Amniotic stem cell (primary cell): ENCODE measurements at places on chromosomes 3 and 15.
A peak's percentile ranks its signal among the peaks of the same experiment; 100 is the strongest.

GRCh38 chr15:31159837-31160236, 58.3 kb upstream of the TRPM1 start:
- DNase-seq, result no peak

DNA sequence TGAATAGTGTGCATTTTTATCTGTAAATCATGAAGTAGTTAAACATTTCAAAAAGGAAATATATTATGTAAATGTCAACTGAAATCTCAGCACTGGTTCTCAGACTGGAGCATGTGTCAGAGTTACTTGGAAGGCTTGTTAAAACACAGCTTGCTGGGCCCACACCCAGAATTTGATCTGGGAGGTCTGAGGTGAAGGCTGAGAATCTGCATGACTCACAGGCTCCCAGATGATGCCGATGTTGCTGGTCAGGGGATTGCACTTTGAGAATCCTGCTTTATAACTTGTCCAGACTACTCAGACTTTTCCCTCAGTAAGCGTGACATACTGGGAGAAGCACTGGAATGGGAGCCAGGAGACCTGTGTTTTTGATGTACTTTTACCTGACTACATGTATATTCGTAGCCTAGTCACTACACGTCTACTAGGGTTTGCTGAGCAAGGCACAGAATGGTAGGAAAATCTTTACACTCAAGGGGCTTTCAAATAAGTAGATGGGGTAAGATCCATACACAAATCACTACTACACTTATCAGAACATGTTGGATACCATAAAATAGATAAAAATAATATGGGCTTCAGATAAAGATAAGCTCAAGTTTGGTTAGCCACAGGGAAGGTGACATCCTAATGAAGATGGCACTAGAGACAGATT, 77.1 kb upstream of the MEX3B start:
- peak; percentile 79 for DNase-seq

- peak; percentile 70 for DNase-seq
These were observed 8.3 kb downstream of the LMCD1 start for GRCh38 chr3:8509961-8510360.

DNA sequence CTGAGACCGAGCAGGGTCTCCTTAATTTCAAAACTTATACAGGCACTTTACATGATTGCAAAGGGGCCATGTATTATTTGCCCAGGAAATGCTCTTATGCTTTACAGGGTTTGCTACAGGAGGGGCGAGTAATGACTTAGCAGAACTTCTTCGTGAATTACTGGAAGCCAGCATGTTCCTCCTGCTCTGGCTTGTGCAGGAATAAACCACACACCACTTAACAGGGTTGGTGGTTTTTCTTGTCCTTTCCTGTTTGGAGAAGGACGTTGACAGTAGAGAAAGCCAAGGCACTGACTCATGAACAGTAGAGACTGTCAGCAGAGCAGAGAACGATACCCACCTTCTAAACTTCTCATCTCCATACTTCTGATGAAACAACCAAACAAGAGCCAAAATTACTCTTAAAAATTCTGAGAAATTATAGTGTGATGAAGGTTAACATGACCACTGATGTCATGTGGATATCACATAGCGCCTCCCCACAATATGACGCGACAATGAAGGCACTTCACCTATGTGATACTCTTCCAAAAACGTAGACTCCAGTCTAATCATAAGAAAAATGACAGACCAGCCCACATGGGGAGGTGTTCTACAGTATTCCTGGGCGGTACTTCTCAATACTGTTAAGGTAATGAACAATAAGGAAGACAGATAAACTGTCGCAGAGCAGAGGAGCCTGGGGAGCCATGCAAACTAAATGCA, 24.7 kb upstream of the MCTP2 start:
- no peak for DNase-seq

GRCh38 chr3:156685198-156685597, 10.8 kb downstream of the TIPARP start:
- no peak for DNase-seq

DNA sequence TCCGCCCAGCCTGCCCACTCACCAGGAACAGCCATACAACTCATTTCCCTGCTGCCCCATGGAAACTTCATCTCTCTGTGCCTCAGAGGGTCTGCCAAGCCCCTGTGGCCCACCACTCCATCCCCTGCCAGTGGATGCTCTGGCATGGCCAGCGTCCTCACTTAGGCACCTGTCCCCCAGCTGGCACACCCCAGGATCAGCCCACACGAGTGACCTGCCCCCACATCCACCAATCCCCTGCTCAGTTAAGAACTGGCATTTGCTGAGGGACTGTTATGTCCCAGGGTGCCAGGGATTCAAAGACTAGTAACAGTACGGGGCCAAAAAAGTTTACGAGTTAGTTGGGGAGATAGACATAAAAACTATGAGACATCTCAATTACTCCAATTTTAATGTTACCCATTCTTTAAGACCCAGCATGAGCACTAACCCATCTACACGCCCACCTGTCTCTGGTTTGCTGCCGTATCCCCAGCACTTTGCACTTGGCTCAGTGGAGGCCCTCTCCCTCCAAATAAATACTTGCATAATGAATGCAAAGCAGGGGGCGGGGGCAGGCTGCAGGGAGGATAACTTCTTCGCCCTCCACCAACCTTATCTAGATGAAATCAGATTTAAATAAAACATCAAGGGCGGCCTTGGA, 11.6 kb upstream of the BAHD1 start:
- no peak for DNase-seq

DNA sequence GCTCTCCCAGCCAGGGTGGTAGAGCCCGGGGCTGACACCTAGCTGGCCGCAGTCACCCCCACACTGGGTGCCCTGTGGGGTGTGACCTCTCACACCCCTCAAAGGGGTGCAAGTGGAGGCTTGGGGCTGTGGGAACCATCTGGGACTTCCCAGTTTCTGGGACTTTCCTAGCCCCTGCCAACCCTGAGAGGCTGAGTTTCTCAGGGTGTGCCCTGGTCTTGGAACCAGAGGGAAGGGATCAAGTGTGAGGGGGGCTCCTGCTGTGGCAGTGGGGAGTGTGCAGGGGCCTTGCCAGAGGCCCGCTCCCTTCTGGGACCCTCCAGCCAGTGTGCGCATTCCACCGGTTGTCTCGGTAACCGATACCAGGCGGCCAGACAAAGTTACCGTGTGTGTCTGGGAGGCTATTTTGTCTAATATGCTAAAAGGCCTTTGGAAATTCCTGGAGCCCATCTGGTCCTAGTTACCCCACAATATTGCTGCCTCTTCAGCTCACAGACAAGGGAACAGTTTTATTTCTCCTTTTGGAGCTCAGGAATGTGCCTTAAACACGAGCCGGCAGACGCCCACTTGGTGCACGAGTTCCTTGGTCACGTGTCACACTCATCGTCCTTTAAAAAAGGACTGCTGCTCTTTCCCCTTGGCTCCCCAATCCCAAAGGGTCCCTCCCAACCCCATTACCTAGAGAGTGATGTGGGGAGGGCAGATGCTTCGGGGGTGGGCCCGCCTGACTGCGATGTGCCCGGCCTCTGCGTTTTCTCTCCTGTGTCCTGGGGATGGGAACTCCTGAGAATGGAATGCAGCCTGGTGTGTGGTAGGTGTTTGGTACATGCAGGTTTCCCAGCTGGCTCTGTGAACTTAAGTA, 33.2 kb downstream of the HDAC11 start:
- peak; percentile 14 for DNase-seq

DNA sequence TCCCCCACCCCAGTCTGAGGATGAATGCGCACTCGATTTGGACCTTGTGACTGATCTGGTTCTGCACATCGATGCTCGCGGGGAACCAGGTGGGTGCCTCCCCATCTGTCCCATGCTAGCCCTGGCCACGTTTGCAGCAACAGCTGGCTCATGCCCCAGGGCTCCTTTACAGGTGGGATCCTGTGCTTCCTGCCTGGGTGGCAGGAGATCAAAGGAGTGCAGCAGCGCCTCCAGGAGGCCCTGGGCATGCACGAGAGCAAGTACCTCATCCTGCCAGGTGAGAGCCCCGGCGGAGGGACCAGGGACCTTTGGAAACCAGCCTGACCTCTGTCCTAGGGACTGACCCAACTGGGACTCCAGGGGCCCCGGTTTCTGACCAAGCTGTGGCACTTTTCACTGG, 44.3 kb downstream of the DHX30 start:
- DNase-seq, result no peak

DNA sequence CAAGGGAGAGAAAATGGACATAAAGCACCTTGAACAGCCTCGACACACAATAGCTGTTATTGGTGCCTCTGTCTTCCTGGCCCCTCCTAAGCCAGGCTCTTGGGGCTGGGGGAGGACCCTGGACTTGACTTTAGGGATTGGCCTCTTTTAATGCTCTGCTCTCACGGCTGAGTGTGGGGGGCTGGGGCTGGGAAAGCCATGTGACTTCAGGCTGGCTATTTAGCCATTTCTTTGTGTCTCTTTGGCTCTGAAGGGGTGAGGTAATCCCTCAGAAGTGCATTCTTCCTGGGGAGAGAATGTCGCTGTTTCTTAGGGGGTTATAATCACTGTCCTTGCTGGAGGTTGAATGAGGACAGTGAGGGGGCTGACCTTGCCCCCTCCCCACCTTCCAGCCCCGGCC, 26.2 kb downstream of the MAGEF1 start:
- DNase-seq, result no peak

GRCh38 chr15:73212424-73212823, 156.3 kb downstream of the HCN4 start:
- no peak for DNase-seq
